ENCODE measurements at places on chromosomes 5 and 9. TPM values are rescaled to one million over a fixed set of nuclear protein-coding genes. Genes with fewer than 3 reads are reported as not detected.

DNA sequence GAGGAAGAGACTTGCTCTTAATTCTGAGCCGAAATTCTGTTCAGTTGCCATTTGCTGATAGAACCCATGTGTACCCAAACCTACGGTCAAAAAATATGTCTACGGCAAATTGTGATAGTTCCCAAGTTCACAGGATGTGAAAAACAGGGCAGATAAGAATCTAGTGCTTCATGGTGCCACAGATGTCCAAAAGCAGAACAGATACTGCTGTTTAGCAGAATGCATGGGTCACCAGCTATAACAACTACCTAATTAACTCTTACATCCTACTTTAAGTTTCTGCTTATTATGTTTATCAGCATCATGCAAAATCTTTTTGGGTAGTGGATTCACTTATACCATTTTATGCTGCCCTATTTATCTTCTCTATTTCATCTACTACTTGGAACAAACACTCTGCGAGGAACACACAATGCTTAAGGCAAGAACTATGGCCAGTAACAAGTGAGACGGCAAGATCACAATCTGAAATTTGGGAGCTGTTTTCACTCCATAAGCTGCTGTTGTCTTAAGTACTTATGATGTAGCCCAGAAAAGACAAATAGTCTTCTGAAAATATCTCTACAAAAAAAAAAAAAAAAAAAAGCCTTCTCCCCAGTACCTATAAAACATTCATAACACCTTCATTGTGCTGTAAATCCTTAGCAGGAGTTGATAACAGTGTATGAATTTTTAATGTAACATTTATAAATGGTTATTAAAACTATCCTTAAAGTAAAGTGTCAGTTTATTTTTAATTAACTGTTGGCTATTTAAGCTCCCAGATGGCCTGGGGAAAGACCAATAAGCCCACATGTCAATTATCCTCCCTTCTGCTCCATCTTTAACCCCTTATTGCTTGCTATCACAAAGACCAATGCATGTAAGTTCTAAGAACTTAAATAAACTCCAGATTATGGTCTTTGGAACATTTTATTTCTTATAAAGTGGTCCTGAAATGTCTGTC lies 232.3 kb downstream of the TLR4 start:
- no peak for DNase-seq

DNA sequence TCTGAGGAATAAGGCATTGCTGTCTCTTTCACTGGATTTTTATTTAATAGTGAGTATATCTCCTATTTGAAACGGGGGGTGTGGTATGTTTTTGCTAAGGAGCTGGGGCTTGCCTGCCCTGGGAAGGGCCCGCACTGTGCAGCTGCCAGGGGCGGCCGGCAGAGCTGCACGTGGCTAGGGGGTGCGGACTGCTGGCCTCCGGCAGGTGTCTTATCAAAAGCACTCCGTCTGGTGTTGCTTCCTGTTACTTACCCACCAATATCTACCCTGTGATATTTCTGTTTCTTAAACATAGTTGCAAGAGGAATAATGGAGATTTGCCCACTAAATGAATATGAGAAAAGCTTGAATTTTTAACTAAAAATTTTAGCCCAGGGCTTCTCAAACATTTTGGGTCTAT lies 232.0 kb downstream of the IRX1 start:
- no peak for DNase-seq

DNA sequence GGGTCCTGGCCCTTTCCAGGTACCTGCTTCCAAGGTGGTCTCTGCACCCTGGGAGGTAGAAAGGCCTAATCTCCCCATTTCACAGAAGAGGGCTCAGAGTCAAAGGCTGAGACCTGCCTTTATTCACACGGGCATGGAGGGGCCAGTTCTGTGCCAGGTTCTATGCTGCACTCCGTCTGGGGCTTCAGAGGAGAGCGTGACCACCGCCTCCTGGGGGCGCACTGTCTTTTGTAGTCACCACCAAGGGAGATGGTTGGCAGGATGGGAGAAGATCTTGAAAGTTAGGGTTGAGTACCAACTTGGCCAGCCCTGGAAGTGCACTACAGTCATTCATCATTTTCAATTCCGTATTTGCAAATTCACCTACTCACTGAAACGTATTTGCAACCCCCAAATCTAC lies 23.7 kb upstream of the PRDM12 start:
- DNase-seq: no peak

DNA sequence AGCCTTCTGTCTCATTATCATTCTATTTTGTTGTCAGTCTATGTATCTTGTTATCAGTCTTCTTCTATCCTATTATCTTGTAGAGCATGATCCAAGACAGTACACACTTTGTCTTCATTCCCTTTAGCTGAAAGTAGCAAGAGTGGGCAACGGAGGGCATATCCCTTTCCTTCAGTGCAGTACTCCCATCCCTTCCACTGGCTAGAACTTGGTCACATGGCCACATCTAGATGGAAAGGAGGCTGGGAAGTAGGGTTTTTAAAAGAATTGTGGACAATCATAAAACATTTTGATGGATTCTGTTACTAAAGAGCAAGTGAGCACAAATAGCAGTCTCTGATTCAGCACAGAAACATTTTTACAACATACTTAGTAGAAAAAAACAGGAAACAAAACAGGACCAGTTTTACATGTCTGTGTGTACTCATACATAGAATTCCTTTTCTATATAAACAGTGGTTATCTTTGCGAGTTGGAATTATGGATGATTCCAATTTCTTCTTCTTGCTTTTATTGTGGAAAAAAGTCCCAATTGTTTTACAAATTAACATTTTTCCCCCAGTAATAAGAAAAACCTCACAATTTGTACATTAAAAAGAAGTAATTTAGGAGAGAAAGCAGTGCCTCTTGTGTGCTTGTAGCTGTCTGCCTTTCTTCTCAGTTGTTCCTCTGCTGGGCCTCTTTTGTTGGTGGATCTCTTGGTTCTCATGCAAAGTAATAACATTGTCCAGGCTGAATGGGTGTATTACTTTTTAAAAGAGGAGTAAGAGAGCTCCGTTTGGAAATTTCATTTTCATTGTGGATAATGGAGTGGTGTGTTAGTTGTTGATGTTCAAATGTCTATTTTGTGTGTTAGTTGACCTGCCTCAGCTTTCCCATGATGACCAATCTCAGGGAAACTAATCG lies 410.9 kb upstream of the TRPC7 start:
- no peak for DNase-seq

GRCh38 chr5:139895647-139896046 lies 100.0 kb downstream of the PSD2 start:
- no peak for DNase-seq

DNA sequence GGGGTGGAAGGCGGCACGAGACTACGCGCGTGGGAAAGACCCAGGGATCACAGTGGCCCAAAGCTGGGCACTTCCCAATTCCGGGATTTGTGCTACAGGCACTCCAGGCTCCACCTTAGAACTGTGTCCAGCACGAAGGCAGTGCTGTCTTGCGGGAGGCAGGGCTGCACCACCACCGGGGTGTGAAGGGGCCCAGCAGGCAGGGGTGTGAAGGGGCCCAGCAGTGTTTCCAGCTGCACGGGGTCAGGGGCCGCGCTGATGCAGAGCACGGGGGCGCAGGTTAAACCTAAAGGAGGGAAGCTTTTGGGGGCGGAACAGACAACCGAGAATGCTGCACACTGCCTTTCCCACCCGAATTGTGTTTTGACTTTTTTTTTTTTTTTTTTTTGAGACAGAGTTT lies 1.1 kb upstream of the PDCD6 start:
- DNase-seq: no peak

DNA sequence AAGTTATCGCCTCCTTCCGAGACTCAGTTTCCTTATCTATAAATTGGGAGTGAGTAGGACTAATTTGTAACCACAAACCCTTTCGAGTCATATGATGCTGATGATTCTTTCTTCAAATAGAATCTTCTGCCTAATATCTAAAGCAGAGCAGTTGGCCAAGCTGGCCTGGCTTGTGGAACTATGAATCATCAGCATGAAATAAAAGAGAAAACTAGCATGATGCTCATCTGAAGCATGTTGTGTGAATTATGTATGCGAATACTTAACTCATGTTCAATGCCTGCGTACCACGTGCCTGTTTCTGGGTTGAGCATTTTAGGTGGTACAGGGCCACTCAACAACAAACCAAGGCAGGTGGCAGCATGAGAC lies 15.0 kb upstream of the ORM1 start:
- no peak for DNase-seq

DNA sequence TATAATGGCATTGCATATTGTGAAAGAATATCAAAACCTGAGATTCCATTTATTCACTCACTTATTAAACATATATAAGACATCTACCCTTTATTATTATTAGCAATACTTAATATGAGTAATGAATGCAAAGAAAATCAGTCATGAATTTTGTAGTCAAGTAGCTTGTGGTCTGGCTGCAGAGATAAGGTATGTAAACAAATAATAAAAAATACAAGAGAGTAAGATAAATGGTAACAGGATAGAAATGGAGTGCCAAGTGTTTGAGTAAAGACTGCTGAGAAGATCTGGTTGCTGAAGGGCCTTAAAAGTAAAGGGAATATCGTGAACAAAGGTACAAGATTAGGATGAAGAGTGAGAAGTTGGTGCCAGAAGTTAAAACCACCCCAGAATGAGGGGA lies 18.4 kb downstream of the TRIM32 start:
- DNase-seq: no peak

DNA sequence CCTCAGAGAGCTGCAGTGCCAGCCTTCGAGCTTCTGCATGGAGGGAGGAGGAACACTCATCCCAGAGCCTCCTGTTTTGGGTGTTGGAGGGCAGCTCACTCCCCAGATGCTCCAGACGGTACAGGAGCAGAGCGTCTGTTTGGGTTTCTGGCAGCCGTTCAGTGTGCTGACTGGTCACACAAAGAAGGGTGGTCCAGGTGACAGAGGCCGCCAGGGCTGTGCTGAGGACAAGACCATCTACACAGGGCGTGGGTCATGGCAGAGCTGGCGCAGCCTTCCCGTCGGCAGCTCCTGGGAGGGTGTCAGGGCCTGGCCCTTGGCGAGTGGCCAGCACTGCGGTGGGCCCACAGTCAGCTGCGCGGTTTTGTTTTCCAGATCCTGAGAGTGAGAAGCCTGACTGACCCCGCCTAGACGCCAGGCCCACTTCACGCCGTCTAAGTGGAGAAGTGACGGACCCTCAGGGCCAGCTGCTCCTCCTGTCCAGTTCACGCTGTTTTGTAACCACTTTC lies 131.4 kb upstream of the FAM120A start:
- DNase-seq: no peak

DNA sequence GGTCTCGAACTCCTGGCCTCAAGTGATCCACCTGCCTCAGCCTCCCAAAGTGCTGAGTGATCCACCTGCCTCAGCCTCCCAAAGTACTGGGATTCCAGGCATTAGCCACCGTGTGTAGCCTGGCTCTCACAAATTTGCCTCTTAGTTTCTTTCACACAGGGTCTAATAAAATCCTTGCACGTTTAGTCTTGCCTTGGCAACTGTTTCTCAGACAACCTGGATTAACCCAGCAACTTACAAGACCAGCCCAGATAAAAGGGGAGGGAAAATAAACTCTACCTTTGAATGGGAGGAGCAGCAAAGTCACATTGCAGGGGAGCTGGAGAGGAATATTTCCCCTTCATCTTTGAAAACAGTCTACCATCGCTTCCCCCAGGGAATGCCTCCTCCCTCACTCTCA lies 29.3 kb upstream of the GNA14 start:
- DNase-seq: no peak

GRCh38 chr5:138752341-138752950 lies 779 bp upstream of the CTNNA1 start:
- no peak for DNase-seq

DNA sequence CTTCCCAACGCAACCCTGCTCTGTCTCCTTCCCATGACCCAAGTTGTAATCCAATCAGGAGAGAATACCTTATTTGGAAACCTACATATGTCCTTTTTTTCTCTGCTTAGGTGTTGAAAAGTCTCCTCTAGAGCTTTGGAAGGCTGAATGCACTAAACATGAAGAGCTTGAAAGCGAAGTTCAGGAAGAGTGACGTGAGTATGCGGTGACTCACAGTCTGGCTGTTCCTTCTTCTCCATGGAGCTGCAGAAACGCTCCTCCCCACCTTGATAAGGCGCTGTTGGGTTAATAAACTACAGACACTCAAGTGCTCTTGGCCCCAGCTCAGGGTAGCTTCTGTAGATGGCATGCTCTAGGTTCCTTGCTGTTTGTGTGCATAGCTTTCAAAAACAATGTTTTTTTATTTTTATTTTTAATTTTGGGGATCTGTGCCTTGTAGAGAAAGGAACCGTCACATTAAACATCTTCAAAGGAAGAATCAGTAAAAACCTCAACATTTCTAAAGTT lies 30.7 kb downstream of the RAI14 start:
- peak; percentile 72 for DNase-seq

Gene ADAMTS19
- total RNA-seq: 1.0 TPM

Gene GRM6
- total RNA-seq: not detected

Gene MARCHF11
- total RNA-seq: 1.2 TPM

Gene COL15A1
- 46.7 TPM for total RNA-seq

Gene SHOC1
- total RNA-seq: not detected

Measured in heart left ventricle (tissue), 16 donors.